ENCODE measurements at places on chromosomes 1 and 21.

GRCh38 chr1:154663471-154664060, 55.6 kb upstream of the ADAR start:
- DNase-seq: peak; percentile 46

GRCh38 chr1:118920124-118920717, 67.9 kb downstream of the TBX15 start:
- no peak for DNase-seq

DNA sequence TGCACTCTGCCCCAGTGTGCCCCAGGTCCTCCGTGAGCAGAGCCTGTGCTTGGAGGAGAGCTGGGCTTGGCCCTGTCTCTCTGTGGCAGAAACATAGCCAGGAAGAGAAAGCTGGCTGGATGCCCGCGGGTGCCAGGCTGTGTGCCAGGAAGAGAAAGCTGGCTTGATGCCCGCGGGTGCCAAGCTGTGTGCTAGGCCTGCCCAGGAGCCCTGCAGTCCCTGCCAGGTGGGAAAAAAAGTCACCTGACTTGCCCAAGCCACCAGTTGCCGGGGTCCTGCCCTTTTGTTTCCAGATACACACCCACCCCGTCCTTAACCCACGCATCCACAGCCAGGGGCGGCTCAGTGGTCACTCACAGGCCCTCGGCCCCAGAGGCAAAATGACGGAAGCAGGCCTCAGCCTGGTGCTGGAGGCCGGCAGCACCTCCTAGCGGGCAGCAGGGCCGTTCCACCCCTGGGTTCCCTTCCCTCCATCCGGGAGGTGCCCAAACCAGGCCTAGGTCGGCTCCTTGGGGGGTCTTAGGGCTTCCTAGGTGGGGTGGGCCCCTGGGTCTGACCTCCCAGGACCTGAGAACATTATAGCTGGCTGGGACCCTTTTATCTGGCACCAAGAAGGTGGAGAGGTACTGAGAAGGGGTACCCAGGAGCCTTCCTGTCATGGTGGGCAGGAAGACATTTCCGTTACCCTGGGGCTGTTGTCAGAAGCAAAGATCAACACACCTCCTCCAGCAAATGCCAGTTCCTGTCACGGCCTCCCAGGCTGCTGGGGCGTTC, 9.1 kb downstream of the ITGB2 start:
- peak; percentile 84 for DNase-seq

GRCh38 chr1:965526-966134, 652 bp upstream of the PLEKHN1 start:
- DNase-seq: no peak

GRCh38 chr21:33401630-33401992, 1.6 kb upstream of the IFNGR2 start:
- DNase-seq: peak; percentile 60

DNA sequence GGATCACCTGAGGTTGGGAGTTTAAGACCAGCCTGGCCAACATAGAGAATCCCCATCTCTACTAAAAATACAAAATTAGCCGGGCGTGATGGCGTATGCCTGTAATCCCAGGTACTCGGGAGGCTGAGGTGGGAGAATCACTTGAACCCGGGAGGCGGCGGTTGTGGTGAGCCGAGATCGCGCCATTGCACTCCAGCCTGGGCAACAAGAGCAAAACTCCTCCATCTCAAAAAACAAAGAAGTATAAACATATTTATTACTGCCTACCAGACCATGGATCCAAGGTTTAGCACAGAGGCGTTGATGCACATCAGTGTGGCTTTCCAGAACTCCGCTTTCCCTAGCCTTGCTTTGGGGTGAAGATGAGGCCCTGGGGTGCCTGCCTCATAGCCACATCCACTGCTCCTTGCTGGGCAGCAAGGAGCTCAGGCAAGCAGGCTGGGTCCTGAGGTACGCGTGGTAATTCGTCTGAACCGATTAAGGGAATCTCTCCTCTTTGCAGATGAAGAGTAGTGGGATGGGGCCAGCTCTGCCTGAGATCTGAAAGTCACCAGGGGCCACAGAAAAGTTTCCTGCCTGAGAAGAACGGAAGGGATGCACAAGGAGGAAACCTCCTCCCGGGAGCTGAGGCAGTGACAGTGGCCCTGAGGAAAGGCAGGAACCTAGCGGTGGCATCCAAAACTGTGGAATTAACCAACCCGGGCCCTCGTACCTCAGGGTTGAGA, 52.3 kb upstream of the LBR start:
- no peak for DNase-seq

GRCh38 chr1:247357781-247358211, 26.1 kb upstream of the ZNF496 start:
- no peak for DNase-seq

GRCh38 chr1:156551066-156551643, 21.2 kb downstream of the IQGAP3 start:
- DNase-seq: no peak

DNA sequence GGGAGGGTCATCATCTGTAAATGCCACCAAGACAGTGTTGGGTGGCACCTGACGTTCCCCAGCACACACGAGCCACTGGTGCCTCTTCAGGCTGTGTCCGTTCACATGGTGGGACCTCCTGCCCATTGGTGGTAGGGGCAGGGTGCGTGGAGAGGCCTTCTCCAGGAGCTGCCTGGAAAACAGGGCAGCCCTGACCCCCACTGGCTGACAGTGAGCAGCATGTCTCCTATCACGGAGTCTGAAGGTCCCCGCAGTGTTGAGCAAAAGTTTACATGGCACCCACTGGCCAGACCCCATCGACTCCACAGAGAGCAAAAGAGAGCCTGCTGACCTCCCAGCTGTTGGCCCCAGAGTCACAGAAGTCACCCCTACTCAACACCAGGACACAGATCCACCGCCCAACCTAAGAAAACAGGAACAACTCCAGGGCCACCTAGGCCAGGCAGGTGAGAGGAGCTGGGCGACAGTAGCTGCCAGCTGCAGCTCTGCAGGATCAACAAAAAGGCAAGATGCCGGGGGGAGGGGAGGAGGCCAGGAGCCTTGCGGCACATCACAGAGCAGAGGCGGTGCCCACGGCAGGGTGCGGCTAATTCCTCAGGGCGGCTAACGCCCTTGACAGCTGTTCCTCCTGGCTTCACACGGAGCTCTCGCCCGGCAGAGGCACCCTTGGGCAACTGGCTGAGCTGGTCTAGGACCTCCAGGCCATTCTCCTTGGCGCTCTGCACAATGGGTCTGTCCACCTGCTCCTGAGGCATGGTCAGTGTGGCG, 14.4 kb upstream of the IFI6 start:
- DNase-seq: peak; percentile 29

DNA sequence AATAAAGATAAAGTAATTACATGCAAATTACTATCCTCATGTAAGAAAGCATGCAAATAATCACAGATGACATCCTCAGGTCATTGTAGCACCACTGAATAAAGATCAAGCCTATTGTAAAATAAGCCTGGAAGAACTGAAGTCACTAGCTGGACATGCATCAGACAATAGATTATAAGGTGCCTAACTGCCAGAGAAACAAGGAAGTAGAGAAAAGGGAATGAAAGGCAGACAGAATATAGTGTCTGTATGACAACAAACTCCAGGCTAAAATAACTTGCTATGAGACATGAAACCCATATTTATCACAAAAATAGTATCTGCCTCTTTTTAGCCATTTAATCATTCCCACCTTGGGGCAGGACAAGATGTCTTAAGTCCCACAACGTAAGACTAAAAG, 108.7 kb downstream of the ENAH start:
- peak; percentile 4 for DNase-seq

GRCh38 chr1:6906783-6907182, 121.5 kb downstream of the CAMTA1 start:
- no peak for DNase-seq

- DNase-seq: no peak
Observed at GRCh38 chr21:27001526-27001925, 34.6 kb upstream of the ADAMTS5 start.

DNA sequence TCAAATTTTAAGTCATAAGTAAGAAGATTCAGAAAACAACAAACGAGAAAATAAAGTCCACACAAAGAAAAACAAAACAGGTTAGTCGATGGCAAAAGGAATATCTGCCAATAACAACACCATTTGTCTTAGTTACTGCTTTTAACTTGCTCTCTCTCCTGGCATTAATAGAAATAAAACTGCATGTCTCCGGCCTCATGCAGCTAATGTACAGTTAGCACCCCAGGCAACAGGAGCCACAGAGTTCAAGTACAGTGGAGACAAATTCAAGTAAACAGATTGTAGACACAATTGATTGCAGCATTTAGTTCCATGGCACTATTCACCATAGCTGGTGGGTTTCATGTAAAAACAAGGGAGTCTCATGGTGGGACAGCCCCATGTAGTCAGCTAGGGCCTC, 33.5 kb downstream of the SUSD4 start:
- no peak for DNase-seq

GRCh38 chr1:150479927-150480352, 7.3 kb upstream of the TARS2 start:
- DNase-seq: no peak

DNA sequence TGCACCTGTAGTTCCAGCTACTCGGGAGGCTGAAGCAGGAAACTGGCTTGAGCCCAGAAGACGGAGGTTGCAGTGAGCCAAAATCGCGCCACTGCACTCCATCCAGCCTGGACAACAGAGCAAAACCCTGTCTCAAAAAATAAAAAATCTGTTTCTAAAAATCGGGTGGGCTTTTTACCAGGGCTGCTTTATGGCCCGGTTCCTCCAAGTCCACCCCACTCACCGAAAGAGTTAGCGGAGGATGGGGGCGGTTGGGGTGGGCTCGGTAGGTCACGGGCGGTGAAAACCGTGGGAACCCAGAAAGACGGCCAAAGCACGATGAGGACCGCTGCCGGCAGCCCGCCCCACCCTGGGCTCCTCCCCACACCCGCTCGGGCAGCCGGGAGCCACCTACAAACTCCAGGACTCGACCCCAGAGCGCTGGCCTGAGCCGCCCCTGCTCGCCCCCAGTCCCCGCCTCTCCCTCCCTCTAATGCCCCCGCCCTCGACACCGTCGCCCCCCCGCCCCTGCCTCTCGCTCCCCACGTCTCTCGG, 846 bp upstream of the PER3 start:
- peak; percentile 84 for DNase-seq

Data from hematopoietic multipotent progenitor cell treated with erythropoietin and hydrocortisone succinate and interleukin-3 and kit ligand, for 4 days (in vitro differentiated cells).